ENCODE measurements at places on chromosomes 1 and 21.

GRCh38 chr21:29064850-29065481, 8.5 kb downstream of the CCT8 start:
- DNase-seq, result no peak

GRCh38 chr1:8367571-8368194, 49.8 kb downstream of the SLC45A1 start:
- peak; percentile 38 for DNase-seq

GRCh38 chr1:167022384-167022783, 33.3 kb downstream of the MAEL start:
- DNase-seq, result no peak

DNA sequence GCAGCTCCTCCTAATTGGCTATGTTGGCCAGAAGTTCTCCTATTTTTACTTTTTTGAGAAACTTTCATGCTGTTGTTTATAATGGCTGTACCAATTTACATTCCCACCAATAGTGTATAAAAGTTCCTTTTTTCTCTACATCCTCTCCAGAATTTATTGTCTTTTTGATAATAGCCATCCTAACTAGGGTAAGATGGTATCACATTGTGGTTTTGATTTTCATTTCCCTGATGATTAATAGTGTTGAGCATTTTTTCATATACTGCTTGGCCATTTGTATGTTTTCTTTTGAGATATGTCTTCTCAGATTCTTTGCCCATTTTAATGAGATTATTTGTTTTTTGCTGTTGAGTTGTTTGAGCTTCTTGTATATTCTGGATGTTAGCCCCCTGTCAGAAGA, 46.8 kb downstream of the NTMT2 start:
- DNase-seq, result no peak

- peak; percentile 58 for DNase-seq
These were observed 77.1 kb upstream of the SCCPDH start for GRCh38 chr1:246647113-246647512.

GRCh38 chr1:62725255-62725654, 37.1 kb upstream of the DOCK7 start:
- peak; percentile 40 for DNase-seq

DNA sequence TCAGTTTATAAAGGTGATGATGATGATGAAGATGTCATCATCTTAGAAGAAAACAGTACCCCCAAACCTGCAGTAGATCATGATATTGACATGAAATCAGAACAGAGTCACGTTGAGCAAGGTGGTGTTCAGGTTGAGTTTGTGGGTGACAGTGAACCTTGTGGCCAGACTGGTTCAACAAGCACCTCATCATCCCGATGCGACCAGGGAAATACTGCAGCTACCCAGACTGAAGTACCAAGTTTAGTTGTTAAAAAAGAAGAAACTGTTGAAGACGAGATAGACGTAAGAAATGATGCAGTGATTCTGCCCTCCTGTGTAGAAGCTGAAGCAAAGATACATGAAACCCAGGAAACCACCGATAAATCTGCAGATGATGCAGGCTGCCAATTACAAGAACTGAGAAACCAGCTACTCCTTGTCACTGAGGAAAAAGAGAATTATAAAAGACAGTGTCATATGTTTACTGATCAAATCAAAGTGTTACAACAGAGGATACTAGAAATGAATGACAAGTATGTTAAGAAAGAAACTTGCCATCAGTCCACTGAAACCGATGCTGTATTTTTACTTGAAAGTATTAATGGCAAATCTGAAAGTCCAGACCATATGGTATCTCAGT, 16.0 kb upstream of the CHAF1B start:
- no peak for DNase-seq

GRCh38 chr1:175918364-175918801, 175.0 kb upstream of the TNR start:
- peak; percentile 40 for DNase-seq

DNA sequence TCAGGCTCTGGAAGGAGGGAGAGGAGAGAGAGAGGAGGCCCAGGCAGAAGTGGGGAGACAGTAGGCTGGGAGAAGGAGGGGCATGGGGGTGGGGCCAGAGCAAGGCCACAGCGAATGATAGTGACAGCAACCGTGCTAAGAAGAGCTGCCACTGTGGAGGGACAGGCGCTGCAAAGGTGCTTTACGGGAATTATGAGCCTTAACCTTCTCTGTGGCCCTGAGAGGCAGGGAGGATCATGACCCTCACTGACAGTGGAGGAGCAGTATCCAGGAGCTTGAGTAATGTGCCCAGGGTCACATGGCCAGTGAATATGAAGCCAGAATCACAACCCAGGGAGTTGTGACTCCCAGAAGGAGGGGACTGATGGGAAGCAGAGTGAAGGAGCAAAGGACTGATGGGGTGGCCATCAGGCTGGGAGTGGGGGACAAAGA, 53.4 kb upstream of the RPL11 start:
- no peak for DNase-seq

DNA sequence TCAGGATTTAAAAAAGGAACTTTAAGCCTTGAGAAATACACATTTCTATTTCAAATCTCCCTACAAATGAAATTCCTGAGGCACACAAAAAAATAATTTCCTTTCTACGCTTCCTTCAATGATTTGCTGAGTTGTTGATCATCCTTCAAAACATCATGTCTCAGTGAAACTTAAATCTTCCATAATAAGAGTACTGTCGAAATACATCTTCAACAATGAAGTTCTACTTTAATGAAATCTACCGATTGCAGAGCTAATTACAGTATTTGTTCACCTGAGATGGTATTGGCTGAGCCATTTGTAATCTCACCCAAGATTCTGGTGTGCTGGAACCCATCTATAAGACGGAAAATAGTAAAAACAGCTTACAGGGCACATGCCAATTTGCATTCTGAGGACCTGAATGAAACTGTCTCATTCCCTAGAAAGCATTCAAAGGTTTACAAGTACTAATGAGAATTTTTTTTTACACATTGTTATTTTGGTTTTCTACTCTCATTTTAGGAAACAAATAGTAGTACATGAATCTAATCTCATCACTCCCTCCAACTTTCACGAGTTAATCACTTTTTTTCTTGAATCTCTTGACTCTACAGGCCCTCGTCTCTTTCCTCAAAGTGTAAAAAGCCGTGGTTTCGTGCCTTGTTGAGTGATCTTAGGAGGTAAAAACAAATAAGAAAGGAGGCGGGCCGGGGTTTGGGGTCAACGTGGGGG, 1.1 kb downstream of the CHML start:
- peak; percentile 12 for DNase-seq

DNA sequence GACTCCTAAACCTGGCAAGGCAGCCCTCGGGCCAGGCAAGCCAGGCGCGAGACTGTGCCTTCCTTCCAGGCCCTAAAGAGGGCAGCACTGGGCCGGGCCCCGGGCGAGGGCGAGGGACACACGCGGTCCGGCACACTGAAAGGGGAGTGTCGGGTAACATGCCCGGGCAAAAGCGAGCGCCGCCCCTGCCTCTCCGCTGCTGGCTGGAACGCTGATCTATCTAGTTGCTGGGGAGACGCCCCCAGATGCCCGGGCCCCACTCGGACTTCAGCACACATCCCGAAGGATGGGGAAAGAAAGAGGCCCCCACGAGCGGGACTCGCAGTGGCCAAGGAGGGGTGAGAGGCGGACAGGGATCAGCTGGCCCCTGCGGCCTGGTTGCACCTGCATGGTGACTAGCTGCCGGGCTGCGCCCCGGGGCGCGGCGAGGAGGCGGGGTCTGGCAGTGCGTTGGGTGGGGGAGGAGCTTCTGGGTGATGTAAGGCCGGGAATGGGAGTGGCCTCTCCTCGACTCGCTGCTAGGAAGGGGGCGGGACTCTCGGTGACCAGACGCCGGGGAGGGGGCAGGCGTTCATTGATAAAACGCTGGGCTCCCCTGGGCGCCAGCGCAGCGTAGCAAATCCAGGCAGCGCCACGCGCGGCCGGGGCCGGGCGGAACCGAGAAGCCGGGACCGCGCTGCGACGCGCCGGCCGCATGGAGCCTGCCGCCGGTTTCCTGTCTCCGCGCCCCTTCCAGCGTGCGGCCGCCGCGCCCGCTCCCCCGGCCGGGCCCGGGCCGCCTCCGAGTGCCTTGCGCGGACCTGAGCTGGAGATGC, at the start of gene PLK3:
TSS of gene PLK3 (plus strand) at position 608 of the 815 bp plus-strand sequence. CDS start at position 695, 87 bp downstream.
- DNase-seq, result peak; percentile 96

GRCh38 chr1:98453066-98453465, 208.5 kb upstream of the SNX7 start:
- no peak for DNase-seq

- no peak for DNase-seq
These were observed 187.6 kb upstream of the ST6GALNAC5 start for GRCh38 chr1:76679534-76680152.

DNA sequence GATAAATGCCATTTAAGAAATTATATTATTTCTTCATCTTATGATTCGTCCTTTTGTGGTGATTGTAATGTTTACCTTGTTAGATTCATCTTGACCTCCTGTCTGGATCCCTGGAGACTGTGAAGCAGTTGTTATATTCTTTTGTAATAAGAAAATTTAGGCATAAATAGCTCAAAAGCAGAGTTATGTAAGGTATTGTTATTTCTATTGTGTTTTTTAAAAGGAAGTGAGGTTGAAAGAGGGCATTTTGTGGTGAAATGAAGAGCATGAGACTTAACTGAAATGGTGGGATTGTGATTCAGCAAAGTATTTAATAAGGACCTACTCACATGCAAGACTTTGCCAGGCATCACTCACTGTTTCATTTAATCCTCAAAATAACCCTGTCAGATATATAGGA, 104.0 kb downstream of the PDE4B start:
- DNase-seq, result no peak

DNA sequence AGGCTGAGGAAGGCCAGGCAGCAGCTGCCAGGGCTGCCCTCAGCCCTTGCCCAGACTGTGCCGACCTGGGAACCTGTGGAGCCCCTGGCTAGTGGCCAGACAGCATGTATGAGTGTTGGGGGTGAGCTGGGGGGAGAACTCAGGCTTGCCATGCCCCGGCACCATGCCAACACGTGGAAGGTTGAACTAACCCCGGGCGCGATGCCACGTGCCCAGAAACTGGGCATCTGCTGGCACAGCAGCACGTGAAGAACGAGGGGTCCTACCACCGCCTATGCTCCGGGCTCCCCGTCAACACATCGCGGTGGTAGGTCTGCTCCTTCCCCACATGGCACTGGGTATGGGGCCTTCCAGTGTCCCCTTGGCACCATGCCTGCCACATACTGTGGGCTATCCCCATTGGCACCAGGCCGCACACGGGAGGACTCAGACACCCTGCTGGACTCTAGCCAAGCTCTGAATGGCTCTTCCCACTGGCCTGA, 68.7 kb downstream of the CASZ1 start:
- DNase-seq, result no peak

DNA sequence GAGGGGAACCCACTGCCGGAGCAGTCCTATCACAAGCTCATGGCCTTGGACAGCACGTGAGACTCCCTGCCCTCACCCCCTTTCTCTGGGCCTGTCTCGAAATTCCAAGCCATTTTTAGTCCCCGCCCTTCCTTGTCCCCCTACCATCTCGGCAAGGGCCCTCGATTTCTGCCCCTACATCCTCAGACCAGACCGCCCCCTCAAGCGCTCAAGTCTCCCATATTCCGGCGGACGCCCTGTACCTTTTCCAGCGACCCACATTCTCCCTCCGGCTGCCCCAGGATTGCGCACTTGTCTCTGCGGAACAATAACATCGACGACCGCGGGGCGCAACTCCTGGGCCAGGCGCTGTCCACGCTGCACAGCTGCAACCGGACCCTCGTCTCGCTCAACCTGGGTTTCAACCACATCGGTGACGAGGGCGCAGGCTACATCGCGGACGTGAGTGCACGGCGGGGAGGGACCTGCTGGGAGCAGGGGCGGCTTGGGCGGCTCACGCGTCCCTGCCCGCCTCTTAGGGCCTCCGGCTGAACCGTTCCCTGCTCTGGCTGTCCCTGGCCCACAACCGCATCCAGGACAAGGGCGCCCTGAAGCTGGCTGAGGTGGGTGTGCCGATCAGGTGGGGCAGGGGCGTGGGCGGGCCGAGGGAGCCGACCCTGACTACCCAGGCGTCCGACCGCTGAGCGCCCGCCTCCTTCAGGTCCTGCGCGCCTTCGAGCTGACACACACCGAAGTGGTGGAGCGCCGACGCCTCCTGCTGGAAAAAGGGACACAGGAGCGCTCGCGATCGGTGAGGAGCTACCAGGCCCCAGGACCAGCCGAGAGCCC, 7.0 kb downstream of the LRRC71 start:
- DNase-seq, result peak; percentile 56

- no peak for DNase-seq
These were observed 37.7 kb upstream of the VN1R5 start for GRCh38 chr1:247218121-247218651.

DNA sequence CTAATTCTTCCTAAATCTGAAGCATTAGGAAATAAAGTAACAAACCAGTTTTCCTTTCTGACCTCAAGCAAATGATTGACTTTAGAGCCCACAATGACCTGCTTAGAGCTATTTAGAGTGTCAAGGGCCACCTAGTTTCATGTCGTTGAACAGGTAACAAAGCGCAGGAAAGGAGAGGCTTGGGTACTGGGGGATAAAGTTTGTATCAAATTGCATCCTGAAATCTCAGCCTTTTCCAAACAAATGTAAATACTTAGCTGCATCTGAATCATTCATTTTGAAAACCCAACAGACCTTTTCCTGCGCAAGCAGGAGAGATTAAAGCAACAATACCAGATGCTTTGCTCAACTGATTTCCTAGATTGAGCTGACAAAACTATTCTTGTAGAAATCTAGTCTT, 121.2 kb downstream of the NRIP1 start:
- DNase-seq, result no peak

GRCh38 chr1:187504779-187505178, 676.0 kb downstream of the PLA2G4A start:
- no peak for DNase-seq

DNA sequence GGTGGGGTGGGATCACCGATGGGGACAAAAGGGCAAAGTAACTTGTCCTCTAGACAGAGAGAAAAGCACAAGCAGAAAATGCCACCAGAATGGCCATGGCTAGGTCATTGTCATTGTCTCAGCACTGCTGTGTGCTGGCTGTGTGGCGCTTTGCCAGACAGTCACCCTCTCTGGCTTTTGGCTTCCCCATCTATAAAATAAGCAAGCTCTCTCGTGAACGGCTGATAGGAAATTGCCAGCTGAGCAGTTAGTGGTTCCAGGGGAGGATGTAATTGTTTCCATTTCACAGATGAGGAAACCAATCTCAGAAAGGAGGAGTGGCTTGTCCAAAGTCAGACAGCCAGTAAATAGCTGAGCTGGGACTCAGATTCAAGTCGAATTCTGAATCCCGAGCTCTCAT, 32.5 kb downstream of the PADI2 start:
- no peak for DNase-seq

DNA sequence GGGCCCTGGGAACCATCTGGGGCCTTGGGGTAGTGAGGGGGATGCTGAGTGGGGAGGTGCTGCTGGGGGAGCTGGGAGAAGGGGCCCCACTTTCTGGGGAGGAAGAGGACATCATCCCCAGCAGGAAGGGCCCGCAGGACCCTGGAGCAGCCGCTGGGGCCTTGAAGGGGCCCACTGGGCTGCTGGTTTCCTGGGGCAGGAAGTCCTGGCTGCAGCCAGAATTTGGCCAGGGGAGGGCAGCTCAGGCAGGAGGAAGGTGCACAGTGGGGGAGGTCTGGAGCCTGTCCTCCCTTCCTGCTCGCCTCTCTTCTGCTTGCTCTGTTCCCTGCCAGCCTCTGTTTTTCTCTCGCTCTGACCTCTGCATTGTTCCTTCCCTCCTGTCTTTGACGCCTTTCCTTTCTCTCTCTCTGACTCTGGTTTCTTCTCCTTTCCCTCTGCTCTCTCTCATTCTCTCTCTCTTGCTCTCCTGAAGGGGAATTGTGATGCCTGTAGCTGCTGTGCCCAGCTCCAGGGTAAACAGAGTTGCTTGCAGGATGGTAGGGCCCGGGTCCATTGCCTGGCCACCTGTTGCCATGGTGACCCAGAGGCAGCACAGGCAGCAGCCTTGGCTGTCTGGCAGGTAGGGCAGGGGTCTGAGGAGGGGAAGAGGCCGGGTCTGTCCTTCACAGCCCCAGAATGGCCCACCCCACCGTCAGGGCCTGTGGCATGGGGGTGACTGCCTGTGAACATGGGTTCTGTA, 23.9 kb downstream of the ACOT11 start:
- DNase-seq, result no peak

Data from amniotic epithelial cell (primary cell).